CD4-positive, alpha-beta T cell treated with Interferon alpha-2 for 1 hour (primary cell): ENCODE measurements at places on chromosomes 16 and 17.

DNA sequence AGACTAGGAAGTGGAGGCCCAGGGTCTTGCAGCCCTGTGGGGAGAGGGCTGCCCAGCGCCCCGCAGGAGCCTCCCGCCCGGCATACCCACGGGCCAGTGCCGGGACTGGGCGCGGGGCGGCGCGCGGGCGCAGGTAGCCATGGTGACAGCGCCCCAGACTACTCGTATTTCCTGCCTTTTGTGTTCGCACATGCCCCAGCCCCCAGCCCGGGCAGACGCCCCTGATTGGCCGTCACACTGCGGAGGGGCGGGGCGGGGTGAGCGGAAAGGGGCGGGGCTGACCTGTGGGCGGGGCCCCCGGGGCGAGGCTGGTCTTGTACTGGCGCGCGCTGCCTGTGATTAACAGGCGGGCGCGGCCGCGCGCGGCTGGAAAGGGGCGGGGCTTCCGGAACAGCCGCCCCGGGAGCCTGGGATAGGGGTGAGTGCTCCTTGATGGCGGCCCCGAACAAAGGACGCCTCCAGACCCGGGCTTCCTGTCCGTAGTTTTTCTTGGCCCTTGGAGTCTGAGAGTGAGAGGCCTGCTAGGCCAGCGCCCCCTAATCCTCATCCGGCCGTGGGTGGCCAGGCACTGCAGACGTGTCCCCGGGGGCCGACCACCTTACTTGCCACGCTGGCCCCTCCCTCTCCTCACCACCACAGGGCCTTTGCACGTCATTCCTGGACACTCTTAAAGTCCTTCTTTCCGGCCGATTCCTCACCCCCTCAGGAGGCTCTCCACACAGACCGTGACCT lies 71.0 kb downstream of the RAI1 start:
- DNase-seq: peak; percentile 99

- no peak for DNase-seq
Observed at GRCh38 chr16:57918444-57918843, 52.5 kb downstream of the CNGB1 start.

DNA sequence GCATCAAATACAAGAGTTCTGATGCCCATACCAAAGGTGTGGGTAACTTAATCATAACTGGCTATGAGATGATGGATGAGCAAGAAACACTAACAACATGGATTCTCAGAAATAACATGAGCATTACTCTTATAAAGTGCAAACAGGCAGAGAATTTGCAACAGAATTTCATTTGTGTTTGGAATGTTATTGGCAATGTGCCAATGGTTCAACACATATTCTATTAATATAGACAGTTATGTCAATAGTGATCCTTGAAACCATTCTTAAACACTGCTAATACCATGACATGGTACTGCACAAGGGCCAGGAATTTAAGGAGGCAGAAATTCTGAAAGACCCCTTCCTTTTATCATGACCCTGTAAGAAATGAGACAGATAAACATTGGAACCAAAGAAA lies 217.1 kb upstream of the WSB1 start:
- no peak for DNase-seq

DNA sequence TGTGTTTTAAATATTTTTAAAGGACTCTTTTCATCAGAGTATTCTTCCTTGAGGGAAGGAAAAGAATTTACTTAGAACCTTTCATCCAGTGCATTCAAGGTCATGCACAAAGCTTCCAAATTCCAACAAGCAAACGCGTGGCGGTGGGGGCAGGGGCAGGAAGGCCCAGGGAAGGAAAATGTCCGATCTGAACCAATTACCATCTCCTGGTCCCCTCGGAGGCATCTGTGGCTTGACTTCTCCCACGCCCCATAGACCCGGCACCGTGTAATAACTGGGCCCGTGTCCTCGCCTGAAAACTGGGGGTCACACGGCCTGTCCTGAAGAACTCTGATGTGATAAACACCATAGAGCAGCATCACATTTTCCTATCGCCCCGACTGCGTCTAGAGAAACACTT lies 18.3 kb downstream of the MEAK7 start:
- DNase-seq: no peak

DNA sequence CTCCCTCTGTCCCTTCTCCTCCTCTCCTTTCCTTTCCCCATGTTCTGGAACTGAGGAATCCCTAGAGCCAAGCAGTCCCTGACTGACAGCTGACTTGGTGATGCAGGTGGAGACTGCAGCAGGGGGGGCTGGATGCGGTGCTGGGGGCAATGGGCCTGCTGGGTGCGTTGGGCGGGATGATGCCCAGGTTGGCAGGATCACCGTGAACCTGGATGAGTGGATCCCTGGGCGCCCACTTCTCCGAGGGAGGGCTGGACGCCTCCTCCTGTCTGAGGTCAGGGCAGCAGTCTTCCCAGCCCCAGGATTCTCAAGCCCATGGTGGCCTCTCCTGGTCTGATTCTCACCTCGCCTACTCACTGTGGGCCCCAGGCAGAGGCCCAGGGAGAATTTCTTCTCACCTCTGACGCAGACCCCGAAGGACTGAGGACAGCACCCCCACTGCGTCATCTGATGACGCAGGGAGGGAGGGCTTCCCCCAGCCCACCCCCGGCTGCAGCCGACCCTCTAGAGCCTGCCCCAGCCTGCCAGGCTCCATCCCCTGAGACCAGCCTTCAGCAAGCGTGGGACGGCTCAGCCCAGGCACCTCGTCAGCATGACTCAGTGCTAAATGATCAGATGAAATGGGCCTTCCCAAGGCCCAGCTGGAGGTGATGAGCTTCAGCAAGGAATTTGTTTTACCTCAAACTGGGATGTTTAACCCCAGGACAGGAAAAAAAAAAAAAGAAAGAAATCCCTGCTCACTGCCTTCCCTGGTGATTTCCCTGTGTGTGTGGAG lies 188.0 kb upstream of the TNRC6C start:
- no peak for DNase-seq

- DNase-seq: no peak
Observed at GRCh38 chr17:50615828-50616227, 18.9 kb upstream of the ABCC3 start.

- no peak for DNase-seq
Observed at GRCh38 chr16:55046916-55047315, 116.3 kb downstream of the IRX5 start.

GRCh38 chr17:44171931-44172455 lies 1.5 kb downstream of the ASB16 start:
- no peak for DNase-seq

DNA sequence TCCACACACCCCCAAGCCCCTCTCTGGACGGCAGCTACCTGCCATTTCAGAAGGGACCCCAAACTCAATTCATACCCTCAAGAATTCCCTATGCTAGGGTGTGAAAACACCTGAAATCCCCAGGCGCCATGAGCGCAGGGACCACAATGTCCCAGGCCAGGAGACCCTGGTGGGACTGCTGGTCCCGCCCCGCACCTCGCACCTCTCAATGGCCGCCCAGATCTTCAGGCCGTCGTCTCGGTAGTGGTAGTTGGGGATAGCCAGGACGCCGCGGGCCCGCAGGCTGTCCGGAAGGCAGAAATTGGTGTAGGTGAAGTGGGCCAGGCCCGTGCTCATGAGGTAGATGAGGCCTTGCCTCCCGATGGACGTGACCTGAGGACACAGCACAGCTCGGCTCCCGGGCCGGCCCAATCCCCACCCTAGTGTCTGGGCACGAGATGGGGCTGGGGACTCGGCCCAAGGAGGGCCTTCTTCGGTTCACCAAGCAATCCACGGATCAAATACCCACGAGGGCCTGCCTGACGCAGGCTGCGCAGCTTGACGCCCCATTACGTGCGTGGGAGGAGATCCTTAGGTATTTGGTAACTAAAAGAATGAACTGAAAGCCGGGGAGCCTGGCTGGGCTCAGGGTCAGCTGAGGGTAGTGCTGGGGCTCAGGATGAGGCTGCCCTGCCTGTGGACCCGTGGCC lies 9.2 kb downstream of the ALOXE3 start:
- no peak for DNase-seq

- DNase-seq: no peak
Observed at GRCh38 chr16:86381491-86381890, 128.8 kb upstream of the FOXF1 start.

DNA sequence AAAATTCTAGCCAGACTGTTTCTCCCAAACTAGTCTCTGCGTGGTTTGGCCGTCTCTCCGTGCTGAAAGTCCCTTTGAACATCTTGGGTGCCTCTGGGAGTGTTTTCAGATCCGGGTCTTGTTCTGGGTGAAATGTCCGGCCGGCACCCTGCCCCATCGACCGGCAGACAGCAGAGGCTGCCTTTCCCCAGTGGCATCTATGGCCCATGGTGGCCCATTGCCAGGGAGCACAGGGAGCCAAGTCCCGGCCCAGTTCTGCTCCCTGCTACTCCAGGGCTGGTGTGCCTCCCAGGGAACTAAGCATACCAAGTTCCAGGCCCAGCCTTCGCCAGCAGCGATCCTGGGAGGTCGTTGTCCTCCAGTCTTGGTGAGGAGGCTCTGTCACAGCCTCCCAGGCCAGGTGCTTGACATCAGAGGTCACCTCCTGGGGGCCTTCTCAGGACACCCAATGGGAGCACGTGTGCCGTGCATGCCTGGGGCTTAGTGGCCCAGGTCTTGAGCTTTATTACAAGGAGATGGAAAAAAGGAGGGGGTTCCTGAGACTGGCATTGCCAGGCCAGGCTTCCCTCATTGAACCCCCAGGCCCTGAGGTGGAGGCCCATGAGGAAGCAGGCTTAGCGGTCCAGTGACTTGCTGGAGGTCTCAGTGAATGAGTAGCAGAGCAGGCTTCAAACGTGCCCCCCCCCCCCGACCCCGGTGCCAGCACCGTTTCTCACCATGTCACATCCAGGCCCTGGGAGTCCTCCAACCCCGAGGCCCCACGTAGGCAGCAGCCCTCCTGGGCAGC lies 54.0 kb downstream of the PGS1 start:
- no peak for DNase-seq

- no peak for DNase-seq
Observed at GRCh38 chr17:78723957-78724356, 58.1 kb downstream of the CYTH1 start.

DNA sequence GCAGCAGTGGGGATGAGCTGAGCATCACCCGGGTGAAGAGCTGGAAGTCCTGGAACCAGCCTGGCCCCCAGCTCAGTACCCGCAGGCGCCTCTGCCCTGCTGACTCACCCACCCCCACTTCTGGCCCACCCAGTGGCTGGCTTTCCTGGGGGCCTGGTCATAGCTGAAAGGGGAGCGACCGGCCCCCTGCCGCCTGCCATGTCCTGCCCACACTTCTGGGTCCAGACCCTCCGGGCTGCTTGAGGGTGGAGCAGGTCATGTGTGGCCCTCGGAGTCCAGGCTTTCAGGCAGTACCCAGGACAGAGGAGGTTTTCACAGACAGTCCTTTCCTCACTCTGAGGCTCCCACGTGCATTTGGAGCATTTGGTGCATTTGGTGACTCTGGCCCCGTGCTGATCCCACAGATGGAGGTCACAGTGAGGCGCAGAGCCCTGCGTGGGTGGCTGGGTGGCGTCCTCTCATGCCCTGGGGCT lies 7.1 kb upstream of the PIEZO1 start:
- no peak for DNase-seq

GRCh38 chr16:70803319-70803718 lies 2.4 kb upstream of the VAC14 start:
- DNase-seq: no peak

DNA sequence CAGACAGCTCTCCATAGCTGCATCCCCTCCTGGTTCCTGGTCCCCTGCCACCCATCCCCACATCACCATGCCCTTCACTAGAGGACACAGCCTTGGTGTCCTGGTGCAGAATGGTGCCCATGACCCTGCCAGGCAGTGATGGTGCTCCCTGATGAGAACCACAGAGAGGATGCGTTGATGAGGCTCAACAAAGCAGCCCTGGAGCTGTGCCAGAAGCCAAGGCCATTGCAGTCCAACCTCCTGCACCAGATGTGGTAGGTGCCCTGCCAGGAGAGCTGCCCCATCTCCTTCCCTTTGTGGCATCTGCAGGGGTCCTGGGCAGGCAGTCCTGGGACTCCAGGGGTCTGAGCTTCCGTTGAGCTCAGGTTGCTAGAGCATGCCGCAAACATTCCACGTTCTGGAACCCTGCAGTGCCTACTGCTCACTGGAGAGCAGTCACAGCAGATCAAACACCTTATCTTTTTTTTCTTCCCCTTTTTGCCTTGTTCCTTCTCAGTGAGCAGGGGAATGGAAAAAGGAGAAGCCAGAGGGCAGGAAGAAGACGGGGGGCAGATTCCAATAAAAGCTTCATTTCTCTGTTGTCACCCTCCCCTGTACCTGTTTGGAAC lies 5.3 kb upstream of the EPN3 start:
- no peak for DNase-seq

- no peak for DNase-seq
Observed at GRCh38 chr16:55605754-55606336, 39.4 kb downstream of the CAPNS2 start.

DNA sequence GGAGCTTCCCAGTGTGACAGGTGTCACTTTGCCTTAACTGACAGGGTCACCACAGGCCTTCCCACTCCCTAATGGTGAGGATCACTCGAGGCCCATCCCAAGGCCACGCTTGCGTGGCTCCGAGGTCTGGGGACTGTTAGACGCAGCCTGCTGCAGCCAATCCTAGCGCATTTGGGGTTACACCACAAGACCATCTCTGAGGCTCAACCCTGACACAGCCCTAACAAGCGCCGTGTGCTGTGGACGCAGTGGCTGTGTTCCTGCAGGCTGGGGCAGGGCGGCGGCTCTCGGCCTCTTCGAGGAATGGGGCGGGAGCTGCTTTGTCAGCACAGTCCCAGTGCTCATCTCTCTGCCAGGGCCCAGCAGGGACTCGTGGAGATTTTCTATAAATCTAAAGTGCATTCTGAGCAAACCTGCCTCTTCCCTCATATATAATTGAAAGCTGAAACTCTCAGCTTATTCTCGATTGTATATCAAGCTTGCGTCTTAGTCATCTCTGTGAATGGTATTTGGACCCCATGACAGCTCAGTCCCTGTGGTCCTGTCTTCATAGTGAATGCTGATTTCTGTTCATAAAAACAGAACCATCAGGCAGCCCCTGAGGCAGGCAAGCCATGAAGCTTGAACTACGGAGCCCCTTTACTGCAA lies 65.8 kb upstream of the CHMP6 start:
- DNase-seq: no peak

- no peak for DNase-seq
Observed at GRCh38 chr16:72467157-72467759, 295.3 kb upstream of the PMFBP1 start.

GRCh38 chr17:36861531-36861930 lies 75.7 kb upstream of the LHX1 start:
- no peak for DNase-seq

- DNase-seq: no peak
Observed at GRCh38 chr17:65514541-65514940, 46.9 kb downstream of the AXIN2 start.
